ENCODE measurements at places on chromosomes 13 and 19.

- DNase-seq, result peak; percentile 25
These were observed 371.3 kb downstream of the COG6 start for GRCh38 chr13:40026741-40027140.

DNA sequence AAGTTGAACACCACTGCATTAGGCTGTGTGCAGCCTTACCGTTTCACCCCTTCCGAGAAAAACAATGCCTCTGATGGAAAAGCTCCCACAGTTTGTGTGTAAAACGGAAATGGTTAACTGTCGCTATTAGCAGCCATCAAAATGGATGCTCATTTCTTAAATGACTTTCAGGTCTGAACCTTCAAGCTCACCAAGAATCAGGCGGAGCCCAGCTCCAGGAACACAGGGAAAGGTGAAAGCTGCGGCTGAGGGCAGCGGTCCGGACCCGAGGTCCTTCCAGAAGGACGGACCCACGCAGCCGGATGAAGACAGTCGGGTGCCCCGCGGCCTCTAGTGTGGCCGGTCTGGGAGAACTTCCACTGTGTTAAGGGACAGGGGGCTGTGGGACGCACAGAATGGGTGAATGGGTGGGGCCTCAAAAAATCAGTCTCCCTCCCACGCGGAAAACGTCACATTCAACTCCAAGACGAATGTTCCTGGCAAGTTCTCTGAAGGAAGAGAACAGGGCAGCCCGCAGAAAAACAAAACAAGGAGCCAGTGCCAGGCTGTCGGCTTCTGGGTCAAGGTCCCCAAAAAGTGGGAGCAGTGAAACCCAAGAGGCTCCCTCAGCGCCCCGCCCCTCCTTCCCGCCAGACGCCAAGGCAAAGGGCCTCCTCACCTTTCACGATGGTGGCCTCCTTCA, 4.9 kb downstream of the IRS2 start:
- no peak for DNase-seq

- DNase-seq, result no peak
These were observed 33.4 kb downstream of the RFX2 start for GRCh38 chr19:6076675-6077463.

GRCh38 chr19:4385291-4386040, 14.9 kb downstream of the SH3GL1 start:
- DNase-seq, result no peak

- DNase-seq, result no peak
These were observed 30.0 kb downstream of the ZNF787 start for GRCh38 chr19:56091066-56091490.

- no peak for DNase-seq
These were observed 20.4 kb upstream of the ZNF83 start for GRCh38 chr19:52658595-52658994.

- DNase-seq, result no peak
These were observed at the start of gene KLK14 for GRCh38 chr19:51082611-51083010. Gene KLK14, minus strand, starts transcription at chr19:51082887. Its CDS starts 273 bp downstream, at chr19:51082614.

- DNase-seq, result no peak
These were observed 506.8 kb upstream of the ATXN8OS start for GRCh38 chr13:69600811-69601210.

DNA sequence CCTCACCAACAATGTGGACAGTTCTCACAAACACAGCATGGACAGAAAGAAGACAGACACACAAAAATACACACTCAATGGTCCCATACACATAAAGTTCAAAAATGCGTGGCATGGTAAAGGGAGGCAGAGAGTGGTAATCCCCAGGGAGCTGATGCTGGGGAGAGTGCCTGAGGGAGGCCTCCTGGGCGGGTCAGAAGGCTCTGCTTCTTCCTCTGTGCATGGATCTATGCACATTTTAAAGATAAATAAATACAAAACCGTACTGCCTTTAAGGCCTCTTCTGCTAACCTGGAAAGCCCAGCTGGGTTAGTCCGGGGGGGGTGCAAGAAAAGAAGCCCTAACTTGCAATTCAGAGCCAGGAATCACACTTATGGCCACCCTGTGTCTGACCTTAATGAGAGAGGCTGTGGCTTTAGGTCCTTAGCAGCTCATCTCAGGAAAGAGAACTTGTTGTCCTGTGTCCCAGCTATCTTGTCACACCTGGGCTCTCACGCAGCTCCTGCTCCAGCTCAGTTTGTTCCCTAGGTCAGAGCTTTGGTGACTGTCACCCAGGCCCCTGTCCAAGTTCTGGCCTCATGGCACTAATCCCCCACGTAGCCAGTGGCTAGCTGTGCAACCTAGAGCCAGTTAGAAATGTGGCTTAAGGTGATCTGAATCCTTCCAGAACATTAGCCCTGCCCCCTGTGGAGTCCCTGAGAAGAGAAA, 28.5 kb downstream of the POP4 start:
- no peak for DNase-seq
